EL (cell line): ENCODE measurements at places on chromosomes 6 and 20.
A peak's percentile ranks its signal among the peaks of the same experiment; 100 is the strongest.

- peak; percentile 25 for DNase-seq
These were observed 188.2 kb upstream of the QKI start for GRCh38 chr6:163226181-163226835.

GRCh38 chr20:642398-643174 is 10.4 kb downstream of the SRXN1 start:
- no peak for DNase-seq

DNA sequence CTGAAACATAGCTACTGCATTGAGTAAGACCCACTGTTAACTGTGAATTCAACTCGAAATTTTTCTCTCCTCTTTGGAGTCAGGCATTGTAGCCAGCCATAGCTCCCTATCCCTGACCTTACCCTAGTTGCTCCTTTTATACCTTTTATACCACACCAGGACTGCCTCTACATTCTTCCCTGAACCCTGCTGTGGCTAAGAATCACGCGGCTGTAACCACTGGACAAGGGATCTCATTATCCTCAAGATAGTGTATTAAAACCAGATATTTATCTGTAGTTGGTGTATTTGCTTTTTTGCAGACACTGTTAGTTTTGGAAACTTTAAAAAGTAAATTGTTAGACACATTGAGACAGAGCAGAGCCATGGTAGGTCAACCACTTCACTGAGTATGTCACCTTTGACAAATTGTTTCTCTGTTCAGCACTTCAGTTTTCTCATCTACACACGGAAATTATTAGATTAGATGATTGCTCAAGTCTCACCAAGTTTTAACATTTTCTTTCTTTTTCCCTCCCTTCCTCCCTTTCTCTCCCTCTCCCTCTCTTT is 171.9 kb upstream of the PRND start:
- no peak for DNase-seq

GRCh38 chr20:16257021-16257420 is 316.2 kb downstream of the KIF16B start:
- DNase-seq: no peak

GRCh38 chr20:49532285-49532946 is 35.5 kb downstream of the PTGIS start:
- DNase-seq: no peak

DNA sequence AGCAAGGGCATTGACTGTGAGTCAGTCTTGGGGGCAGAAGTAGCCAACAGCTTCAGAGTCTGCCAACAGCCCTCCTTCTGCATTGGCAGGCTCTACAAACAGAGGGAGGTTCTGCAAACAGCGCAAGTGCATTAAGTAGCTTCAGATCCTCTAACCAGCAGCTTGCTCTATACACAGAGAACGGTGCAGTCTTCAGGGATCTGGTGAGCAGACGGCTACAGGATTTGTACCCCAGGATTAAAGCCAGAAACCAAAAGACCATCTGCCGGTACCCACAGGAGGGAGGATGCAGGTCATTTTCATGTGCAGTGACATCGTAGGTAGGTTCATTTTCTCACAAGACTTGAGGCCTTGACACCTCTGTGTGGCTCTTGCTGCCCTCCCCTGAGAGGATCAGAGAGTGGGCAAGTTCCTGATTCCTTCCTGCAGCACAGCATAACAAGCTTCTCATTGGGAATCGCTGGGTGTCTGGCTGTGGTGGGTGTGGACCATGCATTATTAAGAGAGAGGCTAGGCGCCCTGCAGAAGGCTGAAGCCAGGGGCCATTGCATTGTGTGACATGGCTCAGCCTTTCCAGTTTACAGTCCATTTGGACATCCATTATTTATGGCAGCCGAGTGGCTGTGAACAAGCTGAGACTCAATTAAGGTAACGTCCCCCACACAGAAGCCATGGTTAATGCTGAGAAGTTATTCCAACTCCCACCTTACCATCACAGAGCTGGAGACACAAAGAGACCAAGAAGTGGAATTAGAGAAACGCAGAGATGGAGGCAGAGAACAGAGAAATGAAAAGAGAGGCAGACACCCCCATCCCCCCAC is 250.0 kb downstream of the LRFN2 start:
- DNase-seq: no peak

GRCh38 chr6:126113261-126113660 is 126.9 kb downstream of the TRMT11 start:
- DNase-seq: no peak

DNA sequence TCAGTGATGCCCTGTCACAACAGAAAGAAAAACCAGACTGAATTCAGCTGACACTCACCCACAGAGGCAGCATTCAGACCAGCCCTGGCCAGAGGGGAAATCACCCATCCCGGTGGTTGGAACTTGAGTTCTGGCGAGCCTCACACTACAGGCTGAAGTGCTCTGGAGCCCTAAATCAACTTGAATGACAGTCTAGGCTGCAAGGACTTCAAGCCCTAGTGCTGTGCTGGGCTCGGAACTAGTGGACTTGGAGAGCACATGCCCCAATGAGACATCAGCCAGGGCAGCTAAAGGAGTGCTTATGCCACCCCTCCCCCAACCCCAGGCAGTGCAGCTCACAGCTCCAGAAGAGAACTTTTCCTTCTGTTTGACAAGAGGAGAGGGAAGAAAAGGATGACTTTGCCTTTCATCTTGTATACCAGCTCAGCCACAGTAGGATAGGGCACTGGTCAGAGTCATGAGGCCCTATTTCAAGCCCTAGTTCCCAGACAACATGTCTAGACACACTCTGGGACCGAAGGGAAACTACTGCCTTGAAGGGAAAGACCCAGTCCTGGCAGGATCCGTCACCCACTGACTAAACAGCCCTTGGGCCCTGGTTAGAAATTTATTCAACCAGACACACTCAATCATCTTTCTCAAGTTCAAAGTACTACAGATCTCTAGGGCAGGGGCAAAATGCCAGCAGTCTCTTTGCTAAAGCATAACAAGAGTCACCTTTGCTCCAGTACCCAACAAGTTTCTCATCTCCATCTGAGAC is 43.2 kb upstream of the PNRC1 start:
- no peak for DNase-seq

DNA sequence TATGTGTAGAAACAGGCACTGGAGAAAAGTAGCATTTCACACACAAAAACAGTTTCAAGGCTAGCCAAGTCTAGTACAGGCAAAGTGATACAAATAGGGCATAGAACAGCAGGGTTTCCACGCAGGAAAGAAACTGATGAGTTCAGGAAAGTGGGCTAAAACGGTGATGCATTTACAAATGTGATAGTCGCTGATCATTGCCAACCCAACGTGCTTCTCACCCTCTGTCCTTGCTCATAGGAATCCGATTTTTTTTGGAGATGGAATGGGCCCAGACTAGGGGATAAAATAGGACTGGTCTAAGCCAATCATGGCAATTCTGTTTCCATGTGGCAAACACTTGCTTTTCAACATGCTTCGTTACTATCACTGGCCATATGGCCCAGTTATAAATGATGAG is 536.6 kb downstream of the PRKN start:
- DNase-seq: no peak

- DNase-seq: no peak
These were observed 133.1 kb downstream of the MOXD1 start for GRCh38 chr6:132268209-132268608.

DNA sequence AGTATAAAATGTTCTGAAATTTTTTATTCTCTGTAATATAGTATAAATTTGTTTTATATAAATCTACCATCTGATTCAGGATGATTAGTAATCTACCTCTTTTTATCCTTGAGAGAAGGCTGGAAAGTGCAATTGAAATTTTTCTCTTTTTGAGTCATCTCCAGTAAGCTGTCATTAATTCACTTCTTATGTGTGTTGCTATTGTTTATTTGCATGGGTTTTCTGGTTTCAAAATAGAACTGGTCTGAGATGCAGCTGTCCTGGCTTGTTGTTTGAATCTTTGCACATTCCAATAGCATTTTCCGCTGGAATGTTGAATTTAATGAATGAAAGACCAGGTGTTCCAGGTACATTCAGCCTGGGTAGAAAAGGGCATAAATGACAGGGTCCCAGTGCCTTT is 24.3 kb upstream of the TAB2 start:
- no peak for DNase-seq

- DNase-seq: no peak
These were observed 195.3 kb downstream of the SLC24A3 start for GRCh38 chr20:19407736-19408135.

DNA sequence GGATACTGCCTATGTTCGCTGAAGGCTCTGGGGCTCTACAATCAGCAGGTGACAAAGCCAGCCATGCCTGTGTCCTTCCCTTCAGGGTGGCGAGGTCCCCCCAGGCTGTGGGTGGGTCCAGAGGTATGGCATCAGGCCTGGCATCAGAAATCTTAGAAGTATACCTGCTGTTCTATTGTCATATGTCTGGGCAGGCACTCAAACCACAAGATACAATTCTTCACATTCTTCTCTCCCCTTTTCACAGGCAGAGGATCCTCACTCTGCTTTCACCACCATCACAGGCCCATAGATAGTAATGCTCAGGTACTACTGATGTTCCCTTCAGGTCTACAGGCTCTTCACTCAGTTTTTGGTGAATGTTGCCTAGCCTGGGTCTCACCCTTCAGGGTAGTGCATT is 1180.0 kb upstream of the CITED2 start:
- peak; percentile 21 for DNase-seq

DNA sequence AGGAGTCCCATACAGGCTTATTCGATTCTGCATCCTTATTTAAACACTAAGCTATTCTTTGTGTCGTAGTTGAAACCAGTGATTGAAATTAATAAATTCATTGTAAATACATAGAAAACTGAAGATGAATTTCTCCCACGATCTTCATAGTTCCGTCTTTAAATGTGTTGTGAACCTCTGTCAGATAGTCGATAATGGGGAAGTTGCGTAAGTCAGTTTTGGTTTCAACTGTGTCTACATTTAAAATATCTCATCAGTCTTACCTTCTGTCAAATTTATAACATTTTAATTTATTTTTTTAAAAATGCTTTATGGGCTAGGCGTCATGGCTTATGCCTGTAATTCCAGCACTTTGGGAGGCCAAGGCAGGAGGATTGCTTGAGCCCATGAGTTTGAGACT is 12.7 kb downstream of the STX11 start:
- no peak for DNase-seq

DNA sequence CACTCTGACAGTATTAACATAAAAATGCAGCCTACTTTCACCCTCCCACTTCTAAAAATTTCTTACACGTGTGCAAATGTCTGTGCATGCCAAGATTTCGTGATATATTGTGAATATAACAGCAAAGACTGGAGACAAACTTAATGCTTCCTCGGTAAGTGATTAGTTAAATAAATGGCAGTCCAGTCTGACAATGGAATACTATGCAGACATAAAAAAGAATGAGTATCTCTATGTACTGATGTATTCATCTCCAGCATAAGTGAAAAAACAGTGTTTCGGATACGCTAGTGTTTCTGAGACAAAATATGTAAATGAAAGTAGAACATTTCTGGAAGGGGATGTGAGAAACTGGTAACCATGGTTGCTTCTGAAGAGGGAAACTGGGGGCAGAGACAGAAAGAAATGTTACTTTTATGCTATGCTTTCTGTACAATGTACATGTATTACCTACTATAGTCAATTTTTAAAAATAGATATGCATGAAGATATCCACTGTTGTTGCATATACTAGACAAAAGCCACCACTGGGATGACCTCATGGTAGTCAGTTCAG is 7.0 kb downstream of the SLC22A23 start:
- no peak for DNase-seq

GRCh38 chr6:130466052-130466747 is 100.4 kb downstream of the TMEM200A start:
- DNase-seq: no peak

GRCh38 chr6:6008089-6008647 is 1.4 kb upstream of the NRN1 start:
- no peak for DNase-seq

GRCh38 chr6:151285122-151285521 is 45.4 kb downstream of the AKAP12 start:
- peak; percentile 29 for DNase-seq

DNA sequence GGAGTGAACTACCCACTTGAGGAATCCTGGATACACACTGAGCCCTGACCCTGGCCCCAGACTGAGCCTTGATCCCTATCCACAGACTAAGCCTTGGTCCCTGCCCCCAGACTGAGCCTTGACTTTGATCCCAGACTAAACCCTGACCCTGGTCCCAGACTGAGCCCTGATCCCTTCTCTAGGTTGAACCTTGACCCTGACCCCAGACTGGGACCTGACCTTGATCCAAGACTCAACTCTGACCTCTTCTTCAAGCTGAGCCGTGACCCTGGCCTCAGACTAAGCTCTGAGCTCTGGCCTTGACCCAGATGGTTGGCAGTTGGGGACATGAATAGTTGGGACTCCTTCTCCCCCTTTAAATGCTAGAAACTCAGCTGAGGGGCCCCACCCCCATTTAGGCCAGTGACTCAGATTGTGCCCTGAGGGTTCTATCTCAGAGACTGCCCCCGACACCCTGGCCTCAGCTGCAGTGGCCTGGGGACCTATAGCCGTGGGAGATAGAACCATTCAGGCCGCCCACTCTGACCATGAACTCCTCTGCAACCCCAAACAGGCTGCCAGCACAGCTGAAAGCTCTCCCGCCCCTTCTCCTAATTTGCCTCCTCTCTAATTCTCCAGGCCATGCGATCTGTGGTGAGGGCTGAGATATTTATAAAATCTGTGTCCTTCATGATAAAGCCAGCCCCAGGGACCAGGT is 84.7 kb downstream of the DLGAP4 start:
- DNase-seq: peak; percentile 14

DNA sequence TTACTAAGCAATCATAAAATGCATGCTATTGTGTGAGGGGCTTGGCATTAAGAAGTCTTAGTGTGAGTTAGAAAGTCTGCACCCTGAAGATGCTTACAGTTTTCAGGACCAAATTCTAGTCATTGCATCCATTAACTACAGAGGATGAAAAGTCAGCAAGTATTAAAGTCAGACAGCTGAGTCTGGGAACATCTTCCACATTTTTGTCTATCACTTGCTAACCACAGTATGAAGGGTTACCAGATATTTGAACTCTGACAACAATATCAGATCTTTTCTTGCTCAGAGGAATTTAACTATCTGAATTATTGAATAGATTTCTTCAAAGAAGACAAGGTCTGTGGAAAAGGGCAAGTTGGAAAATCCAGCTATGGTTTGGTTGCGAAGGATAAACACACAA is 264.4 kb downstream of the BTBD9 start:
- DNase-seq: peak; percentile 20

GRCh38 chr20:4730780-4731179 is 9.1 kb downstream of the PRND start:
- no peak for DNase-seq

DNA sequence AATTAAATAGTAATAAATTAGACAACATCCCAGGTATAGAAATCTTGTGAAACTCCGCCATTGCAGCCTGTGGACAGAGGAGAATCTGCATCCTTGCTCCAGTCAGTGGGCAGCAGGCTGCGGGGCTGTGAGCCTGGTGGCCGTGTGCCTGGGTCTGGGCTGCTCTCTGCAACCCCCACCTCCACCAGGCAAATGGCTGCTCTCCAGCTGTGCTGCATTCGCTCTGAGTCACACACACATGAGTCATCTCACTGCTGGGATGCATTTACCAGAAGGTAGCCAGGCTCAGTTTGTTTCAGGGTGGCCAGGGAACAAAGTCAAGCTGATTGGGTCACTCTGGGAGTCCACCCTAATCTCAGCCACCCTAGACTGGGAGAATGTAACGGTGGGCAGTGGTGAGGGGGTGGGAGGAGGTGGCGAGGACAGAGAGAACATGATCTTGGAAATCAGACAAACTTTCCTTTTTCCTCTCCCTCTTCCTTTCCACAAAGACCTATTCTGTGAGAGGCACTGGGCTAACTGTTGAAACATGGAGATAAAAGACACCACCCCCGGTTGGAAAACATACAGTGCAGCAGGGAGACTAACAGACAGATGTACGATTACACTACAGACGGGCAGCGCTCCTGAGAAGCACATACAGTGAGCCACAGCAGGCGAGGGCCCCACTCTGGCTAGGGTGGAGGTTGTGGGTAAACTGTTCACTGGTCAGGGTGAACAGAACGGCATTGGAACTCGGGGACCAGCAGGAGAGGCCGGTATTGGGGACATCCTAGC is 59.2 kb downstream of the TRAM2 start:
- peak; percentile 98 for DNase-seq
